ENCODE measurements at places on chromosomes 7 and 10. TPM values are rescaled to one million over a fixed set of nuclear protein-coding genes. Genes with fewer than 3 reads are reported as not detected.
A peak's percentile ranks its signal among the peaks of the same experiment; 100 is the strongest.

DNA sequence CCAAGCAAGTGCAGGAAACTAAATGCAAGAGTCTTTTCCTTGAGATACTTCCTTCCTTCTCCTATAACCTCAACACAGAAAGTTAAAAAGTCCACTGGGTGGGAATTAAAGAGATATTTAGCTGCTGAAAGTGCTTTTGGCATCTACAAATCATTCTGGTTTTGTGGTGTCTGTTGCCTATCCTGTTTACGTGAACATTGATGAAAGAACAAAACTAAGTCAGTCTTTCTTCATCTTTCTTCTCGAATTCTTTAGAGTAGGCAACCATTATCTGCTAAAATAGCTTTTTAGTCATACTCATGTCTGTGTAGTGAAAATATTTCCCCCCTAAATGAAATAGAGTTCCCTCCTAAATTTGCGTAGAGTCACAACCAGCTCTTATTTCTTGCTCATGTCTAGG is 838.6 kb downstream of the GATA3 start:
- DNase-seq: no peak

DNA sequence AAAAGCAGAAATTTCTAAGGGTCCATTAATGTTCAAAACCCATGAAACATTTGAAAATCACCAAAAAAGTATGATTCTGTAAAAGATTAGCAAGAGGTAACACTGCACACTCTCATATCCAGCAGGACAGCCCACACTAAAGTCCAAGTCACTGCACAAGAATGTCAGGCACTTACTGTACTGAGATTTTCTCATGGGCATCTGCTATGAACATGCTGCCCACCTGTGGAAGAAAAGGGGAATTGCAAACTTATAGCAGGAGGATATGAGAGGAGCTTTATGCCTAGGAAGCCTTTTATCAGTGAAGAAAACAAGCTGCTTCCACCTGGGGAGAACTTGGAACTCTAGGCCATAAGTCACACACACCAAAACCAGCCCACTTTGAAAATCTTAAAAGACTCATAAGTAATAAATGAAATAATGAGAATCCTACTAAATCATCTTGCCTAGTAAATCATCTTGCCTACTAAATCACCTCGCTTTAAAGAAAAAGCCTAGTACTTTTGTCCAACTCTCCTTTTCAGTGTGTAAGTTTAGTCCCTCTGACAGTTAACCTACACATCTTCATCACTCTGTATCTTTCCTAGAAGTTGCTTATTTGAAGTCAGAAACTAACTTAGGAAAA is 46.1 kb downstream of the ARMH3 start:
- DNase-seq: no peak

DNA sequence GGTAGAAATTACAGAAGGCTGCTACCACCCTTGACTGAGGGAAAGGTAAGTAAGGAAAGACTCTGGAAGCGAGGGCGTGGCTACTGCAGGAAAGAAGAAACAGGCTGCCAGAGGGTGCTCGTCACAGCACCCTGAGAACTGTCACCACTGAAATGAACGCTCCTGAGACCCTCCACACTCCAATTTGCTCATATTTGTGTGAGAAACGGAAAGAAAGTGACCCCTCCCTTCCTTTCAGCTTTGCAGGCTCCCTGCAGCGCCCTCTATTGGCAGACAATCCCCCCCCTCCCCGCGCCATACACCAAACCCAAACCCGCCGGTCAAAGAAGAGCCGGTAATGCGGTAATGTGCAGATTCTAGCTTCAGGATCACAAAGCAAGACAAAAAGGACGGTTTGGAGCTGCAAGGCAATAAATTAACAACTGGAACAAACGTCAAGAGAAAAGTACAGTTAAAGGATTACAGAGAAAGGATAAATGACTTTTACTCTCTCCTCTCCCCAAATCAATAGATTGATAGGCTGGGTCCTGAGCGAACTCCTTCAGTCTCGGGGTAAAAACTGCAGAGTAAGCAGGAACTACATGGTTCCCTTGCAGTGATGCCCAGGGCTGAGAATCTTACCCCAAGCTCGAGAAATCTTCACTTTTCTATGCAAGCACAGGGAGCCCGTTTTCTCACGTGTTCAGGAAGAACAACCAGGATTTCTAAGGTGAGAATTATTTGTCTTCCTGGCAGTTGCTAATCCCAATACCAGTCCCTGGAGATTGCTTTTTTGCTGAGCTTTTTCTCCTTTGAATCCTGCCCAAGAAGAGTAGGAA is 47.6 kb downstream of the STEAP1B start:
- no peak for DNase-seq

- no peak for DNase-seq
These were observed 67.9 kb upstream of the CFAP46 start for GRCh38 chr10:133010095-133010842.

VIPR2 gene
- total RNA-seq: 23.2 TPM

DNA sequence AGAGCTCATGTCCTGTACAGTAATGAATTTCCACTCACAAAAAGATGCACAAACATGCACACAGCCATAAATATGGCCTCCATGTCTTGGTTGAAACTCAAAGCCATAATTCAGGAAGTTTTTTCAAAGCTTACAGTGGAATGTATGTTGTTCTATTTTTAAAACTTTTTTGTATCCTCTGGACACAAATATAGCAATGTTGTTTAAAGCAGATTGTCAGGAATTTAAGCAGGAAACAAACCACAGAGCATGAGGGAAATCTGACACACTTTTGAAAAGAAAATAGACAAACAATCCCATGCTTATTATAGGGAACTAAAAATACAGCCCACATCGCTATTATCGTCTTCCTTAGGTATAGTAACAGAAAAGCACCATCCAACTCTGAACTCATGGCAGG is 21.5 kb downstream of the LRRN3 start:
- no peak for DNase-seq

PRR15 gene
- 0.40 TPM for total RNA-seq

DNA sequence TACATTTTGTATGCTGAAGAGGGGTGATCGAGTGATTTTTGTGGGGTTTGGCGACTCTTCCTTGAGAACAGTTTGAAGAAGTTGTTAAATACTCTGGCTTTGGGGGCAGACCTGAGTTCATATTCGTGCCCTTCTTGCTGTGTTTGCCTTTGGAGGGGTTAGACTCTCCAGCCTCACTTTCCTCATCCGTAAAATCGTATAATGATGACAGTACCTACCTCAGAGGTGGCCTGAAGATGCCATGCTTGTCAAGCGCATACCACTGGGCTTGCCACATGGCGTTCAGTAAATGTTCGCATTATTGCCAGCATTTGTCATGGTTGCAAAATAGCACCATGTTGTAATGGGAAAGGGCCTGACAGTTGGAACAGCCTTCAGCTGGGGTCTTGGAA is 1.3 kb downstream of the STK17A start:
- peak; percentile 77 for DNase-seq
